ENCODE measurements at places on chromosomes 2 and 18.

GRCh38 chr2:104091894-104092293, 762.0 kb upstream of the POU3F3 start:
- no peak for DNase-seq

DNA sequence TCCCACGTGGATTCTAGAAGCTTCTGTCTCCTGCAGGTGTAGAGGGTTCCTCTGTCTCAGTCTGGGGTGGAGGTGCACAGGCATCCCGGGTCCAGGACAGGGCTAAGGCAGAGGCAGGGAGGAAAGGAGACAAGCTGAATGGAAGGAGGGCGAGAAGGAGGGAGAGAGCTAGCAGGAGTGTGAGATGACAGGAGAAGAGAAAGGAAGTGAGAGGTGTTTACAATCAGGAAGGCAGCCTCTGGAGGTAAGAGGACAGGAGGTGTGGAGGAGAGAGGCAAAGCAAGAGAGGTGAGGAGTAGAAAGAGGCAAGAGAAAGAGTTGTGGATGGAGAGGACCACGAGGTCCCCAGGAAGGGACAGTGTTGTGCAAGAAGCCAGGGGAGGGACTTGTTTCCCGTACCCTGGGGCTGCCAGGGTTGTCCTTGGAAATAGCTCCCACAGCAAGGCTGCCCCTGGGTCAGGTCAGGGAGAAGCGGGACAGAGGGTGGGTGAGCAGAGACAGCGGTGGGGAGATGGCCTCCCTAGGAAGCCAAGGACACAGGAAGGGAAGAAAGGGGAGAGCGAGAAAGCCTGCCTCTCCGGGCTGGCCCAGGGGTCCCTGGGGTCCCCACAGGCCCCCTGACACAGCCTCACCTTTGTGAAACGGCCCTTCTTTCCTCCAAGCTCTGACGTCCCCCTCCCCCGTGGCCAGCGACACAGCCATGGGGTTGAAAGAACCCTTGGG, 136.9 kb downstream of the CYP26B1 start:
- no peak for DNase-seq

DNA sequence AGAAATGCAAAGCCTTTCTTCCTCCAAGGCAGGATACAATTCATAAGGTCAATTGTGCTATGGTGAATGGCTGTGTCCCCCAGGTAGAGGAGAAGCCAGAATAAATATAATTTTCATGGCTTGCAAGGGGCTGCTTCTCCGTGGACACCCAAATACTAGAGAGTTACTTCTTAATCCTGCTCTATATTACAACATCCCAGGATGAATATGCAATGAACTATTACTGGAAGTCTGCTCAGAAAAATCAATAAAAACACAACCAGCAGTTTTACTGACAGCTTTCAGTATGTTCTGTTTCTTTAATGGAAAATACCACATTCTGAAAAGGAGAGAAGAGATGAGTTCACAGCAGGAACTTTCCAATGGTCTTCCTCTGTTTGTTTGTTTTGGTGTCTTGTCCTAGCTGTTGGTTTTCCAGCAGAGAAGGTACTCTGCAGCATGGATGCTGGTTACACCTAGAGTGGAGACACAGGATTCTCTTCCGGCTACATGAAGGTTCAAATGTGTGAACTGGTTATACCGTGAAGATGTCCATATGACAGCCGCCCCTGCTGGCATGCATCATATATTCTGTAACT, 213.0 kb downstream of the PID1 start:
- DNase-seq: peak; percentile 38

DNA sequence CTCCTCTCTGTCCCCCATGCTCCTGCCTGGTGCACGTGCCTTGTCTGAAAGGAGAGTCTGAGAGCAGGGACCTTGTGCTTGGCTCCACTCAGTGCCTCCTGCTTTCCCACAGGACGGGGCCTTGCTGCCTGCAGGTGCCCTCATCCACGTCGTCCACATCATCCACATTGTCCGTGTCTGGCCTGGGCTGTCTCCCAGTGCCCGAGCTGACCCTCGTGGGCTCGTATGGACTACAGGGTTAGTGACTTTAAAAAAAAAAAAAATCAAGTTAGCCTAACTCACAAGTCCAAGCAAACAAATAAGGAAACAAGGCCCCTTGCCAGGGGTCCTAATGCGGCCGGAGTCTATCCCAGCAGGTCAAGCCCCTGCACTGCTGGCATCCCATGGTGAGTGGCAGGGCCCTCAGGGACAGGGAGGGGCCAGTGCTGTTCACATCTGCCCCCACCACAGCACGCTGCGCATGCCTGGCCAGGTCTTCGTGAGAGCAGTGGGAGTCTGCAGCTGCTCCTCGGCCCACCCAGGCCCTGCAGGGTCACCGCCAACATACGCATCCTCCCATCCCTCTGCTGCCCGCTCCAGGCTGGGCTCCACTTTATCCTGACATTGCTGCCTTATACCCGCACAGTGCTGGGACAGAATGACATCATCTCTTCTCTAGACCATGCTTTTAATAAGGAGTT, 232.6 kb downstream of the NDUFA10 start:
- no peak for DNase-seq

DNA sequence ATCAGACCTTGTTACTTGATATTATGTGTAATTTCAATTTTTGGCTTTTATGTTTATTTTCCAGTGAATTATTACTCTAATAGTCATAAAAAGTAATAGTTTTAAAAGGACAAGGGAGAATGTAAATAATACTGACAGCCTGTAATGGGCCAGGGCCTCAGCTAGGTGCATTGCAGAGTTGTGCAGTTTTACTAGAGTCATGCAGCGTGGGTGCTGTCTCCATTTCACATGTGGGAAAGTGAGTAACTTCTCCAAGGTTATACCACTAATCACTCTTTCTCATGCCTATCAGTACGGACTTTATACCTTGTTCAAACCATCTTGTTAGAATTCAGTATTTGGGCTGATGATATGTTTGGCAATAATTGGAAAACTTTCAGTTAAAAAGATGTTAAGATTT, 73.3 kb downstream of the UGGT1 start:
- no peak for DNase-seq

GRCh38 chr18:27428716-27429475, 243.8 kb upstream of the CHST9 start:
- DNase-seq: no peak

- no peak for DNase-seq
Observed at GRCh38 chr2:727071-727470, 49.9 kb upstream of the TMEM18 start.

DNA sequence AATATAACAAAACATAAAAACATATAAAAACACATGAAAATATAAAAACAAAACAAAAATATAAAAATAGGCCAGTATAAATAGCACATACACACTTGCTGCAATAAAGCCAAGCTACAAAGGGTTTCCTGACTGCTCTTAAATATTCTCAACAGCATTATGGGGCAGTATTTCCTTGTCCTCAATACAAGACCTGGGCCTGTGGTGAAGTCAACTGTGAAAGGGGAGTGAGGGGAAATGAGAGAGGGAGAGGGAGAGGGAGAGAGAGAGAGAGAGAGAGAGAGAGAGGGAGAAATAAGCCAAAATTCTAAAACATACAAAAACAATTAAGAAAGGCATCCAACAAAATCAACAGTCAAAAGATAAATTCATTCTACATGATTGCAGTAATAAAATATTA, 82.6 kb upstream of the NEDD4L start:
- DNase-seq: no peak

DNA sequence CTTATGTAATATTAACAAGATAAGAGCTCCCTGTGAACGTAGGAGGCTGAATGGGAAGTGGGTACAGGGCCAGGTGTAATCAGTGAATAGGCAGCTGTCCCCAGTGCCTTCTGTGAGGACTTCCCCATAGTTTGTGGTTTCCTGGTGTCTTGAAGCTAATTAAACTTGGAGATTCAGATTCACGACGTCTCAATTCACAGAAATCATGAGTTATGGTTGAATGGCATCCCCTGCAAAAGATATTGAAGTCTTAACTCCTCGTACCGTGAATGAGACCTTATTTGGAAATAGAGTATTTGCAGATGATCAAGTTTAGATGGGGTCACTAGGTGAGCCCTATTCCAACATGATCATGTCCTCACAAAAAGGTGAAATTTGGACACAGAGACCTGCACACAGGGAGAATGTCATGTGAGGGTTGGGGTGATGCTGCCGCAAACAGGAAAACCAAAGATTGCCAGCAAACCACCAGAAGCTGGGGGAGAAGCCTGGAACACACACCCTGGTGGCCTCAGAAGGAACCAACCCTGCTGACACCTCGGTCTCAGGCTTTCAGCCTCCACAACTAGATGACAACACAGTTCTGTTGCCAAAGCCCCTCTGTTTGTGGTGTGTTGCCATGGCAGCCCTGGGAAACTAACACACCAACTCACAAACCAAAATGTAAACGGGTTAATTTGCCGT, 13.2 kb downstream of the ARL4C start:
- no peak for DNase-seq

GRCh38 chr2:23554054-23554697, 169.2 kb downstream of the KLHL29 start:
- no peak for DNase-seq

- DNase-seq: no peak
Observed at GRCh38 chr2:131035826-131036231, 57.4 kb downstream of the FAM168B start.

DNA sequence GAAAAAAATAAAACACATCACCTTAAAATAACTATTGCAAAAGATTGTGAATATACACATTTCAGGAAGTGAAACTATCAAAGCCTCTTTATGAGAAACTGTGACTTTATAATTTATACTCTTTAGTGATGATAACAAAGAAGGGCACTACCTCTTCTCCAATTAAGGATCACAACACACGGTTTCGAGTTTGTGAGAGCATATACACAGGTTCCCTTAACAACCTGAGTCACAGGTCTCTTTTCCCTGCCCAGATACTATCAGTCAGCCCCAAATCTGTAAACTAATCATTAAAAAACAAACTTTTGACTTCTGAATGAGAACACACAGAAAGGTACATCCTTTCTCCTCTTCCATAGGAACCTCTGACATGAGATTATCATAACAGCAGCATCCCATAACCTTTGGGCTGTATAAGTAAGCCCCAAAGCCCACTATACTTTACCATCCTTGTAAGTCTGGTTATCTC, 44.9 kb downstream of the PTPN2 start:
- DNase-seq: no peak

GRCh38 chr2:71174207-71174606, 43.8 kb downstream of the MPHOSPH10 start:
- DNase-seq: no peak

DNA sequence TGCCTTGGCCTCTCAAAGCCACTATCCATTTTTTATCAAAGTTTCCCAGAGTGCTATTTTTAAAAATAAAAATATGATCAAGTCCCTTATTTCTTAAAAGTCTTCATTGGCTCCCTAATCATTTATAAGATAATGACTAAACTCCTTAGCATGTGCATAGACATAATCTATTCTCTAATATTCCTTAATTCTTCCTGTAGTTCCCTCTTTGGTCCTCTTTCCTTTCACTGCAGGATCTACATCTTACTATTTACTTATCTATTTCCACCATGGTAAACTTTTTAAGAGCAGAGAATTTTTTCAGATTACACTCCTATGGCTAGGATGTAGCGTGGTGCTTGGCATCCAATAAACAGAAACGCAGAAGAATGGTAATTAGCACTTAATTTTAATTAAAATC, 19.0 kb downstream of the IDH1 start:
- DNase-seq: no peak

GRCh38 chr2:182020286-182021070, 34.8 kb downstream of the PPP1R1C start:
- DNase-seq: no peak

DNA sequence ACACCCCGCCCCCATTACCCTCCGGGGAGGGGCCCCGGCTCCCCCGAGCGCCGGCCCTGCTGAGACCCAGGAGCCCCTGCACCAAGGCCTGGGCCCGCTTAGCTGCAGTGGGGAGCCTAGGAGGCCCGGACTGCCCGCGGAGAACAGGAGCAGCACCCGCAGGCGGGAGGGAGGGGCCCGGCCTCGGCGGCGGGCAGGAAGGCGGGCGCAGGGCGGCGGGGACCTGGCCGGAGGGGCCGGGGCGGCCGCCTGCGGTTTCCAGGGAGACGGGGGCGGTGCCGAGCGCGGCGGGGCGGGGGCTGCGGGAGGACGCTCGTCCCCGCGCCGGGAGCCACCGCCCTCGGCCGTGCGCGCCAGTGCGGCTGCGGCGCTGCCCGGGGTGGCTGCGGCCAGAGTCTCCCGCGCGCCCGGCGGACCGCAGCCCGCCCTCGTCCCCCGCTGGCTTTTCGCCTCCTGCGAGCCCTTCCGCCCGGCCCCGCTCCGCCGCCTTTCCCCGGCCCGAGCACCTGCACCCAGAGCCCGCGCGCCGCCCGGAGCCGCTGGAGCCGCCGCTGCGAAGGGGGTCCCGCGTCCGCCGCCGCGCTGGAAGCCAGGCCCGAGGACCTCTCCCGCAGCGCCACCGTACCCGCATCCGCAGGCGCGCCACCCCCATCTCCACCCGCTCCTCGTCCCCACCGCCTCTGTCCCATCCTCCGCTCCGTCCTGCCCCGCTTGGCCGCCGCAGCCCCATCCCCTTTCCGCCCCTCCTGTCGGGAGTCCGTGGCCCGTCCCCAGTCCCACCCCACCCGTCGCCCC, 17.2 kb downstream of the GPC1 start:
- DNase-seq: peak; percentile 21

- peak; percentile 27 for DNase-seq
Observed at GRCh38 chr2:240567872-240568677, at the start of gene RNPEPL1. RNPEPL1 (plus strand) TSS chr2:240568484; CDS start chr2:240568587, 103 bp downstream.

GRCh38 chr2:128513961-128514283, 195.3 kb upstream of the HS6ST1 start:
- DNase-seq: no peak

- DNase-seq: no peak
Observed at GRCh38 chr18:22831441-22831904, 101.7 kb upstream of the RBBP8 start.

DNA sequence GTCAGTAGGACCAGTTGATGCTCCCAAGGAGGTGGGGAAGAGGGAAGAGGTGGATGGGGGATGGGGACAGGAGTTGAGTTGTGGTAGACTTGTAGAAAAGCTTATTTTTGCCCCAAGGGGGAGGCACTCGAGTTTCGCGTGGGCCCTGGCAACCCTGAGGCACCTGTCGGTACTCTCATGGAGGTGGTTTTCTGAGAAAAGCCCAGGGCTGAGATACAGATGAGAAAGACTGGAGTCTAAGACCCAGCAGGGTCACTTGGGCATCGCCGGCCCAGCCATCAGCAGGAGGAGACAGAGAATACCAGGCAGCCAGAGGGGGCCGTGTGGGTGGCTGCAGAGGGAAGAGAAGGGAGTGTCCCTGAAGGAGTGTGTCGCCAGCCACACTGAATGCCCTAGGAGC, 57.7 kb upstream of the HPCAL1 start:
- no peak for DNase-seq

DNA sequence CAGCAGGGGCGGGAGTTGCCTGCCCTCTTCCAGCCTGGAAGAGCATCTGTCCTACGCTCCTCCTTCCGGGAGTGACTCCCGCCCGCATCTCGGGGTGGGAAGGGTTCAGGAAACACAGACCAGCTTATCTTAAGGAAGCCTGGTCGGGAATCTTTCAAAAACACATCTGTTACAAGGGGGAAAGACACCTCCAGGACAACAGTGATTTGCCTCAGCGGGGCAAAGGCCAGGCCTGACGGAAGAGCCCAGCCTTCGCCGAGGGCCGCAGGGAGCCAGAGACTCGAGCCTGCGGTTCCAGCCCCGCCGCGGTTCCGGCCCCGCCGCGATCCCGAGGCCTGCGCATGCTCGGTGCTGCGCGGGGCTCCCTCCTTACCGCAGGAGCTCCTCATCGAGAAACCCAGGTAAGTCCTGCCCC, 38.1 kb upstream of the TGIF1 start:
- DNase-seq: no peak
